Transverse colon (tissue), 4 donors: ENCODE measurements at places on chromosomes 7 and 10. TPM values are rescaled to one million over a fixed set of nuclear protein-coding genes. Genes with fewer than 3 reads are reported as not detected.

DNA sequence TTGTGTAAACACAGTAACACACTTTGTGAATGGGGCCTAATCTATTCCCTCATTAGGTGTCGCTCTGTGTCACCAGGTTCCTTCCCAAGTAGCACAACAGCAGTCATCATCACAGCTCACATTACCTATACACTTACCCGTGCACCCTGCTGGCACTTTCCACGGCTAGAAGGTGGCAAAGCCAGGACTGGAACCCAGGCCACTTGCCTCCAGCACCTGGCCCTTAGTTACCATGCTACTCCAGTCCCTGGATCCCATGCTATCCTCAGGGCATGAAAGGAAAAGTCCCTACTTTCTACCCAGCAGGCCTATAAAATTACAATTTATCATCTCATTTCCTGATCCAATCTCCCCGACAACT, 18.4 kb downstream of the SMURF1 start:
- peaks cover 63% of the 10 kb centered on the region for H3K4me1 ChIP-seq
- H3K36me3 ChIP-seq, result no peaks in the 10 kb centered on the region
- DNase-seq, result no peak
- peak overlapping the region; percentile 51 for H3K27ac ChIP-seq

GRCh38 chr7:114722562-114722961, 199.3 kb upstream of the MDFIC start:
- no peak overlapping the region for H3K4me3 ChIP-seq
- H3K27ac ChIP-seq, result no peak overlapping the region
- DNase-seq, result no peak
- H3K27me3 ChIP-seq, result no peaks in the 10 kb centered on the region
- H3K36me3 ChIP-seq, result no peaks in the 10 kb centered on the region

GRCh38 chr7:103240806-103241205, 56.4 kb upstream of the PMPCB start:
- no peak overlapping the region for H3K4me3 ChIP-seq
- no peaks in the 10 kb centered on the region for H3K27me3 ChIP-seq
- H3K27ac ChIP-seq, result no peak overlapping the region
- no peaks in the 10 kb centered on the region for H3K4me1 ChIP-seq

DNA sequence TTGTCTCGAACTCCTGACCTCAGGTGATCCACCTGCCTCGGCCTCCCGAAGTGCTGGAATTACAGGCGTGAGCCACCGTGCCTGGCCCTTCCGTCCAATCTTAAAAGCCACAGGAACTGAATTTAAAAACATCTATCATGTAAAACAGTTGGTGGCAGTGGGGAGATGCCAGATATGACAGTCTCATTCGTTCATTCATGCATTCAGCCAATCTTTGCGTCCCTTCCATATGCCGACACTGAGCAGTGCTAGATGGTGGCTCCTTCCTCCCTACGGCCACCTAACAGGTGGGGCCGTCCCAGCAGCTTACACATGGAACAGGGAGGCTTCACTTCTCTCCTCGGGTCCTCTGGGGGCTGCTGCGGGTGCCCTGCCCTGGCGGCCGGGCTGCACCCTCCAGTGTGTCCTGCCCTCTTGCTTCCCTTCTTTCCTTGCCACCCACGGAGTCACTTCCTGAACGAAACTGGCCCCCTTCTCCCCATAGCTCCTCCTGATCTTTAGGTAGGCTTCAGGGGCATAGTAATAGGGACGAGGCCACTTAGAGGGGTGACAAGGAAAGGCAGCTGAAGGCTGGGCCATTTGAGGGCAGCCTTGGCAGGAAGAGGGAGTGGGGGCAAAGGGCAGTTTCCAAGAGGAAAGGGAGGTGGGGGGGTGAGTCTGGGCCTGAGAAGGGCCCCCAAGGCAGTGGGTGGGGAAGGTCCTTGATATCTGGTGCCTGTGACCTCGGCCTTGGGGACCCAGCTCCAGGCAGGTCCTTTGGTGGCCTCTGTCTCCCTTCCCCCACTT, 53.8 kb downstream of the PROSER2 start:
- H3K27me3 ChIP-seq, result no peaks in the 10 kb centered on the region
- peaks cover 26% of the 10 kb centered on the region for H3K4me1 ChIP-seq
- H3K27ac ChIP-seq, result no peak overlapping the region
- H3K36me3 ChIP-seq, result no peaks in the 10 kb centered on the region
- DNase-seq, result no peak

WNT16 gene
- not detected for total RNA-seq

DNA sequence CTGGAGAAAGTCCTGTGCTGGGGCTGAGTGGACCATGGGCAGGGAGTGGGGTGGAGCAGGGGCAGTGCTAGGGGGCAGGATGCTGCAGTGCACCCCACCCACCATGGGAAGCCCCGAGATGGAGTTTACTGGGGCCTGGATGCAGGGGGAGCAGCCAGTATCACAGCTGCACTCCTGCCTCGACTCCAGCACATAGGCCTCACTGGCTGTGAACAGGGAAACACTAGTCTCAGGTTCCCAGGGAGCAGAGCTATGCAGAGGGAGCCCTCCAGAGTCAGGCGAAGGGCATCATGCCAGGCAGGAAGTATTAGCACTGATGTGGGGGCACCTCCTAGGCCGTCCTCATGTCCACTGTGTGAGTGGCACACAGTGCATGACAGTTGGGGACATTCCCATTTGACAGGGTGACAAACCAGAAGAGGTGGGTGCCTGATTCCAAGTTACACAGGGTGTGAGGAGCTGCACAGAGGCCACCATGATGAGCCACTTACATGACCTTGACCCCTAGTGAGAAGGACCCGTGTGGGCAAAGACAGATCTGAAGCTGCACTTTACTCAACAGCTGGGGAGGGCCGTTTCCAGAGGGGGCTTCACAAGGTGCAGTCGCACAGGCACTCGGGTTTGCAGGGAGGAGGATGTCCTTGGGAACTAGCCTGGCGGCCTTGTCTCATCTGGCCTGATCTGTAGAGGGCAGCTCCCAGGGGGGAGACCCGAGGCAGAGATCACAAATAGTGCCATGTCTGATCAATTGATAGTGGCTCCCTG, 69.9 kb upstream of the LRRC4 start:
- H3K27ac ChIP-seq, result no peak overlapping the region
- no peaks in the 10 kb centered on the region for H3K36me3 ChIP-seq
- no peak overlapping the region for H3K4me3 ChIP-seq
- peaks cover 38% of the 10 kb centered on the region for H3K27me3 ChIP-seq
- no peak for DNase-seq

C10orf90 gene
- not detected for total RNA-seq

DNA sequence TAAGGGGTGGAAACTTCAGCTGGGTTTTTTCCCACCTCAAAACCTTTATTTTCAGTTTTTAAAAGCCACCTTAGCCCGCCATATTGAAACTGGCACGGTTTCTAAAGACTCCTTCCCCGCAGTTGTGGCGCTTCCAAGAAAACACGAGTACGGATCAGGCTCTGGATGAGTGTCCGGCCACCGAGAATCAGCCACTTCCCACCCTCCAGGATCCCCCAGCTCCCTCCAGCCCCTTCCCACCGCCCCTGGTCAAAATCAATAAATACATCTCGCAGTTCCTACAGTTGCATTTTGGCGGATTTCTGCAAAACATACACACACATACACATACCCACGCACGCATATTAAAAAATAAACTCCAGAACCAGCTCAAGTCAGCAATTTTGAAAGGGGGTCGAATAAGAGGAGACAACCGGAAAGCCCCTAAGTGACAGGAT, 1.1 kb downstream of the SFMBT2 start:
- no peaks in the 10 kb centered on the region for H3K36me3 ChIP-seq
- H3K4me3 ChIP-seq, result peak overlapping the region; percentile 55
- no peak for DNase-seq
- peak overlapping the region; percentile 73 for H3K27ac ChIP-seq

HNRNPH3 gene
- 59.1 TPM for total RNA-seq

GRCh38 chr7:4416396-4417056, 265.6 kb upstream of the FOXK1 start:
- H3K27me3 ChIP-seq, result no peaks in the 10 kb centered on the region
- no peaks in the 10 kb centered on the region for H3K4me1 ChIP-seq
- H3K27ac ChIP-seq, result no peak overlapping the region
- no peaks in the 10 kb centered on the region for H3K36me3 ChIP-seq
- DNase-seq, result peak; percentile 12

- H3K27ac ChIP-seq, result no peak within 1 kb of the TSS
- peaks cover 8% of the 10 kb centered on the region for H3K4me1 ChIP-seq
- H3K36me3 ChIP-seq, result no peaks in the 10 kb centered on the region
- H3K27me3 ChIP-seq, result peaks cover 56% of the 10 kb centered on the region
- H3K4me3 ChIP-seq, result peak within 1 kb of the TSS; percentile 17
These were observed at the start of gene PTPRZ1 for GRCh38 chr7:121872831-121873288. PTPRZ1 (plus strand) TSS chr7:121873161; CDS start chr7:121873500, 339 bp downstream.
